CD4-positive, alpha-beta T cell treated with Interleukin-2 at 100 ng/mL for 4 hours (primary cell): ENCODE measurements at places on chromosomes 11 and 22.

- no peak for DNase-seq
These were observed 13.0 kb upstream of the CKAP5 start for GRCh38 chr11:46858920-46859546.

GRCh38 chr11:130483124-130483523 is 34.7 kb downstream of the ADAMTS15 start:
- no peak for DNase-seq

- no peak for DNase-seq
These were observed 90.0 kb upstream of the LINC01488 start for GRCh38 chr11:69391192-69392103.

DNA sequence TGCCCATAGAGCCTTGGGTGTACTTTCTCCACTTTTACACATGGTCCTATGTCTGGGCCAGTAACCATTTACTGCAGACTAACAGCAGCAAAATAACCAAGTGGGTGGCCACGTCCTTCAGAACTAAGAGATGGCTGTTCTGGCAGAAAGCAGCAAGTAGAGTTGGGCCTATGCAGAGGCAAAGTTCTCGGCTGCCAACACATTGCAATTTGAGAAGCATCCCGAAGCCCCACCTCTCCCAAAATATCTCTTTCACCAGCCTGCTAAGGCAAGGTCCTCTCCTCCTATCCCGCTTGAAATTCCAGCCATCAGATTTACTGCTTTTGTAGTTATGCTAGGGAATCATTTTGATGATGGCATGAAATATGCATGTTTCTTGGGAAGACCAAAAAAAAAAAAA is 118.5 kb upstream of the APOA1 start:
- DNase-seq, result no peak

- no peak for DNase-seq
These were observed 1164.0 kb downstream of the LRRC4C start for GRCh38 chr11:40295466-40295865.

DNA sequence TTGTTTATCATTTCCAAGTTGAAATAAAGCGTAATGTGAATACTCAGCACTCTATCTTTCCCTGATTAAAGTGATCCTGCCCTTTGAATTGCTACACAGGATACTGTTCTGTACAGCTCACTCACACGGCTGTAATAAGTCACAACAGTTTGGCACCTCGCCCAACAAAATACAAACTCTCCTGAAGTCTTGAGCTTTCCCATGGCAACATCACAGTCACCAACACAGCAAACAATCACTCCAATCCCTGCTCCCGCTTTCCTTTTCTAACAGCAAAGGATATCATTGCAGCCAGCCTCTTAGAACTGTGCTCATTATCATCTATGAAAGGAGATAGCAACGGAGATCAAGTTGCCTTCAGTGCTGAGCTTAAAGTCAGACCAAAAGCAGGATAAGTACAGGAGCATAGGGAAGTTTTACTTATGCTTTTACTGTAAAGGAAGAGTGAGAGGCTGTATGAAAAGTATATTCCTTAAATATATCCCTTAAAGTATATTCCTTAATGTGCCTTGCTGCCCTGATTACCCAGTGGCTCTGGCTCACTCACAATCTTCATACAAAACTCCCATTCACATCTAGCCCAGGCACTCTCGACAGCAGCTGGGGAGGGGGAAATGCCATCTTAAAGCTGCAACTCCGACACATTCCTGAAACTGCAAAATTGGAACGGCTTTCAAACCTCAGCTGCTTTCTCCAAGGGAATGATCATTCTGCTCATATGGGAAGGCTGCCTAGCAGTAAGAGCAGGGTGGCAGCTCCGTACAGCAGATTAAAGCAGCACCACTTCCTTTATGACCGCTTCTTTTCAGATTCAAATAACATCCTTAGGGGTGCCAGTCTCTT is 35.8 kb downstream of the MAML2 start:
- DNase-seq, result no peak

DNA sequence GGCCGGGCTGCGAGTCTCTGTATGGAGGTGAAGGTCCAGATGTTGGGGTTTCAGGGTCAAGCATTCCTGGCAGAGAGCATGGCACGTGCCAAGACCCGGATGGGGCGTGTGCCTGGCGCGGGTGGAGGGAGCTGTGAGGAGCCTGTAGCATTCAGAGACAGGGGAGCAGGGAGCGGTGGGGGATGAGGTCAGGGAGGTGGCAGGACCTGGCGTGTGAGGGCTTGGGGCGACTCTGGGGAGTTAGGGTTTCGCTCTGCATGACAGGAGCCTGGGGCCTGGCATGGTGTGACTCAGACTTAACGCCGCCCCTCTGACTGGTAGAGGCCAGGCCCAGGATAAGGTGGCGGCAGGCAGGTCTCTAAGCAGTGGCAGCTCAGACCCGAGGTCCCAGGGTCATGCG is 103.0 kb downstream of the KCNQ1 start:
- no peak for DNase-seq

DNA sequence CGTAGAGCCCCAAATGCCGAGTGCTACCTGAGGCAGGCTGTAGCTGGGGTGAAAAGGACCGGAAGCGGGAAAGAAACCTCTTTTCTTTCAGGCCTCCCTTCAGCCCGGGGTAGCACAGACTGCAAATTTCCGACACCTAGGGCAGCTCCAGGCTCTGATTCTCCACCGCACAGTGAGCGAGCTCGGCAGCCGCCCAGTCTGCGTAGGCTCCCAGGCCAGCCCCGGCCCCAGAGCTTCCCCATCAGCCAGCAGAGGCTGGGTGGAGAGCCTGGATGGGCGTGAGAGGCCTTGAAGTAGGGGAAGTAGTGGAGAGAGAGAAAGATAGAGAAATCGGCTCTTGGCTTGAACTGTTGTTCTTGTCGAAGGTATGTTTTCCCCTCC is 9.3 kb upstream of the PAX6 start:
- no peak for DNase-seq

GRCh38 chr22:39239561-39240423 is 5.0 kb downstream of the PDGFB start:
- DNase-seq, result peak; percentile 20

DNA sequence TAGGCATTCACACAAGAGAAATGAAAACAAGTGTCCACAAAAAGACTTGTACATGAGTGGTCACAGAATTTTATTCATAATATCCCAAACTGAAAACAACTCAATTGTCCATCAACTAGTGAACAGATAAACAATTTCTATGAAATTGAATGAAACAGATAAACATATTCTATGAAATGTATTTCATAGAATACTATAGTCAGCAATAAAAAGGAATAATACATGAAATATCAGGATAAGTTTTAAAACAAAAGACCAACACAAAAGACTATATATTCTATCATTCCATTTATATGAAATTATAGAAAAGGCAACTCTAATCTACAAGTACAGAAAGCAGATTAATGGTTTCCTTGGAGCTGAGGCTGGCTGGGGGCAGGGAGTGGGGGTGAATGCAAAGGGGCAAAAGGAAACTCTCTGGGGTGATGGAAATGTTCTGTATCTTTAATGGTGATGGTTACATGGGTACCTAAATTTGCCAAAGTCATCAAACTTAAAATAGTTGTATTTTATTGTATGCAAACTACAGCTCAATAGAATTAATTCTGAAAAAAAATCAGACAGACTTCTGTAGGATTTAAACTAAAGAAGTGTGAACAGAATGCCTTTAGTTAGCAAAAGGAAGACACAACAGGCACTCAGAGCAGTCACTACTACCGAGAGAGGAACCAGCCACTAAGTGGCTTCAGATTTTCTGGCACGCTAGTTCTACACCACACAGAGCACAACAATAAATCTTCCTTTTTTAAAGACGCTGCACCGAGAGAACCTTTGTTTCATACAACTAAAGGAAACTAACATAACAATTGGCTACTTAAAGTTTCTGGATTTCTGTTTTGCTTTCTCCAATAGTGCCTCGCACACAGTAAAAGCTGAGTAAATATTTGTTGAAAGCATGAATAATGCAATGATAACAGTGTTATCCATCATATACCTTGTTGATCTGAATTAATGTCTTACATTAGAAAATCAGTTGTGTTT is 15.4 kb downstream of the CCDC34 start:
- no peak for DNase-seq

DNA sequence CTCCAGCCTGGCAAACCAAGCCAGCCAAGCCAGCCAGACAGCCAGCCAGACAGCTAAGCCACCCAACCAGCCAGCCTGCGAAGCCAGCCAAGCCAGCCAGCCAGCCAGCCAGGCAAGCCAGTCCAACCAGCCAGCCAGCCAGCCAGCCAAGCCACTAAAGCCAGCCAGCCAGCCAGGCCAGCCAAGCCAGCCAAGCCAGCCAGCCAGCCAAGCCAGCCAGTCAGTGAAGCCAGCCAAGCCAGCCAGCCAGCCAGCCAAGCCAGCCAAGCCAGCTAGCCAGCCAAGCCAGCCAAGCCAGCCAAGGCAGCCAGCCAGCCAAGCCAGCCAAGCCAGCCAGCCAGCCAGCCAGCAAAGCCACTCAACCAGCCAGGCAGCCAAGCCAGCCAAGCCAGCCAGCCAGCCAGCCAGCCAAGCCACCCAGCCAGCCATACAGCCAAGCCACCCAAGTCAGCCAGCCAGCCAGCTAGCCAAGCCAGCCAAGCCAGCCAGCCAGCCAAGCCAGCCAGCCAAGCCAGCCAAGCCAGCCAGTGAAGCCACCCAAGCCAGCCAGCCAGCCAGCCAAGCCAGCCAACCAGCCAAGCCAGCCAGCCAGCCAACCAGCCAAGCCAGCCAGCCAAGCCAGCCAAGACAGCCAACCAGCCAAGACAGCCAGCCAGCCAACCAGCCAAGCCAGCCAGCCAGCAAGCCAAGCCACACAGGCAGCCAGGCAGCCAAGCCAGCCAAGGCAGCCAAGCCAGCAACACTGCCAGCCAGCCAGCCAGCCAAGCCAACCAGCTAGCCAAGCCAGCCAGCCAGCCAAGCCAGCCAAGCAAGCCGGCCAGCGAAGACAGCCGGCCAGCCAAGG is 29.7 kb downstream of the CCT8L2 start:
- DNase-seq, result no peak

- DNase-seq, result no peak
These were observed 4.3 kb downstream of the SMTN start for GRCh38 chr22:31085493-31085824.

GRCh38 chr11:30131535-30131934 is 99.3 kb upstream of the FSHB start:
- DNase-seq, result no peak

DNA sequence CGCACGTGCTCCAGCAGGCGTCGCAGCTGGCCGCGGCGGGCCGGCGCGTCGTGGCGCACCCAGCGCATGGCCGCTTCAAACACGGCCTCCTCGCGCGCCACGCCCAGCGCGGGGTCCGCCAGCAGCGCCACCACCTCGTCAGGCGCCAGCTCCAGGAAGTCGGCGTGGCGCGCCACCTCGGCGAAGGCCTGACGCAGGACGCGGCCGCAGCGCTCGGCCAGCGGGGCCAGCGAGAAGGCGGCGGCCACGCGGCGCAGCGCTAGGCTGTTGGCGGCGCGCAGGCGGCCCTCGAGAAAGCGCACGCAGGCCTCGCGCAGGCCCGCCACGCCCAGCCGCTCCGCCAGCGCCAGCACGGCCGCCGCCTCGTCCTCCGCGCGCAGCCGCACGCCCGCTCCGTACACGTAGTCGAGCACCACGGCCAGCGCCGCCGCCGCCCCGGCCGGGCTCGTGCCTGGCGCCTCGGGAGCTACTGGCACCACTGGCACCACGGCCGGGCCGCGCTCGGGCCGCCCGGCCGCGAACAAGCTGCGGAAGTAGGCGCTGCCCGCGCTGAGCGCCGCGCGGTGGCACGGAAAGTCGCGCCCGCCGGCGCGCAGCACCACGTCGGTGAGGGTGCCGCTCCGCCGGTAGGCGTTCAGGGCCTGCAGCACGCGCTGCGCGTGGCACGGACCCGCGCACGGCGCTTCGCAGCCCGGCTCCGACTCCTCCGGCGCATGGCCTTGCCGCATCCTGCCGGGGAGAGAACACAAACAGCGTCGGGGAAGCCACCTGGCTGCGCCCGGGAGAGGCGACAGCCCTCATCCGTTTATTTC is 2.9 kb downstream of the KLHL35 start:
- DNase-seq, result peak; percentile 64

GRCh38 chr11:115759622-115760460 is 255.6 kb upstream of the CADM1 start:
- no peak for DNase-seq

- DNase-seq, result no peak
These were observed 12.9 kb downstream of the TPST2 start for GRCh38 chr22:26577081-26577480.

GRCh38 chr11:73465871-73466270 is 89.7 kb downstream of the RELT start:
- no peak for DNase-seq

GRCh38 chr11:35658020-35658948 is 4.3 kb upstream of the TRIM44 start:
- no peak for DNase-seq

DNA sequence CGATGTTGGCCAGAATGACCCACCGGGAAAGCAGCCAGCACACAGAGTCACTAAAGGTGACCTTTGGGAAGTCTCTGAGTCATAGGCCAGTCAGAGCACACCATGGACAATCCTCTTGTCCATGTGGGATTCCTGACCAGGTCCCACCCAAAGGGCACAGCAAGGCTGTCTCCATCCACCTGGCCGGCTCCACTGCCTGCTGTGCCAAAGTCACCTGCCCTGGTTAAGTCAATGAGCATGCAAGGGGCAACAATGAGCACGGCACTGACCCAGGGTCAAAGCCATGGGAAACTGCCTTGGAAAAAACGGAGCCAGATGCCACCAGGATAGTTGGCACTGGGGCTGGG is 49.8 kb downstream of the SHANK2 start:
- DNase-seq, result no peak

- no peak for DNase-seq
These were observed 6.2 kb upstream of the IFTAP start for GRCh38 chr11:36588099-36588498.

GRCh38 chr22:49983148-49984042 is 22.8 kb downstream of the PIM3 start:
- DNase-seq, result peak; percentile 46

GRCh38 chr11:34425867-34426266 is 12.9 kb upstream of the CAT start:
- no peak for DNase-seq

DNA sequence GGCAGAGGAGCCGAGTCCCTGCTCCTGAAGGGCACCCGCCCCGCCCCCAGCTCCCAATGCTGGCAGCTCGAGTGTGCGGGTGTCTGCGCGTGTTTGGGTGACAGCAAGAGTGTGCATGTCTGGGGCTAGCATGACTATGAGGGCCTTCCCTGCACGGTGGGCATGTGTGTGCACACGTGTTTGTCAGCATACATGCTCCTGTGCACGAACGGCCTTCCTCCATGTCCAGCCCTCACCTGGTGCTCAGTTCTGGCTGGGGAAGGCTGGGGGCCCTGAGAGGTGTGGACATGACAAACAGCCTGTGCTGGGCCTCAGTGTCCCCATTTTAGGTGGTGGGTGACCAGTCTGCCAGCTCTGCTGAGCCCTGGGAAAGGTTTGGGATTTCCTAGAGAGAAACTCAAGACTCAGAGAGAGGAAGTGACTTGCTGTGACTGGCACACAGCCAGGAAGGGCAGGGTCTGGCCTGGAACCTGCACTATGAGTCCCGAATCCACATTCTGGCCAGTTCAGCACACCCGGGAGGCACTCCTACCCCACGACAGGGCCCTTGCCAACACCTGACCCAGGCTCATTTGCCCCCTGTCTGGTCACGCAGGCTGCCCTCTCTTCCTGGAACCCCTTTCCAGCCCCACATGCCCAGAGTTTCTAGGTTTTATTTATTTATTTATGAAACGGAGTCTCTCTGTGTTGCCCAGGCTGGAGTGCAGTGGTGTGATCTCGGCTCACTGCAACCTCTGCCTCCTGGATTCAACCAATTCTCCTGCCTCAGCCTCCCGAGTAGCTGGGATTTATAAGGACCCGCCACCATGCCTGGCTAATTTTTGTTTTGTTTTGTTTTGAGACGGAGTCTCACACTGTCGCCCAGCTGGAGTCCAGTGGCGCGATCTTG is 3.3 kb upstream of the SHISA8 start:
- peak; percentile 16 for DNase-seq

GRCh38 chr11:47854667-47855066 is 6.5 kb upstream of the NUP160 start:
- no peak for DNase-seq
